ENCODE measurements at places on chromosomes 2 and 18.

DNA sequence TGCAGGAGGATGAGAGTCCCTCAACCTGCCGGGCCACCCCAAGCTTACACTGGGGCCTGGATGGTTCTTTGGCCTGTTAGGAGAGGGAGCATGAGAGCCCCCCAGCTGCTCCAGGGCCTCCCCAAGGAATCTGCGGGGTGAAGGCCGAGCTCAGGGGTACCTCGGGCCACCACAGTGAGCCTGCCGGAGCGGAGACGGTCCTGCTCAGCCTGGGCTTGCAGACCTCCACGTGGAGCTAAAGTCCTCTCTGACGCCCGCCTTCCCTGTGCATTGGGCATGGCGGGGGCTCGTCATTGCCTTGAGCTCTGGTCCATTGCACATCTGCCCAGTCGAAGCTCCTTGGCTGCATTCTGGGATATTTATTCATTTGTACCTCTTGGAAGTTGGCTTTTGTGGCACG is 62.7 kb downstream of the ASB1 start:
- DNase-seq: no peak

- DNase-seq: no peak
Observed at GRCh38 chr18:37567061-37567993, 1.7 kb upstream of the CELF4 start.

- no peak for DNase-seq
Observed at GRCh38 chr2:83251321-83251872, 1207.7 kb downstream of the SUCLG1 start.

DNA sequence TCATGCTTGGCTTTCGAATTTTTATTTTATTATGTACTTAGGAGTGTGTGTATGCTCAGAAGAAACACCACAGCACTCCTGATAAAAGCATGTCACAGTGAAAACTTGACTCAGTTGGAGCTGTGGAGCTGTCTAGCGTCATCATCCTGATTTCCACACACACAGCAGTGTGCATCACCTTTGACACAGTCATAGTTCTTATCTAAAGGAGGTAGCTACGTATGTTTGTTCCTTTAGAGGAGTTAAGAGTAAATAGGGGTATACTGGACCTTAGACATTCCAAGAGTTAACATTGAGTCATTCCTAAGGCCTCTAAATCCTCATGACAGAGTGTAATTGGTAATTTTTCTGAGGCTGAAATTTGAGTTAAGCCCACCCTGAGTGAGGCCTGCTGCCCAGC is 96.9 kb downstream of the PHLPP1 start:
- DNase-seq: no peak

DNA sequence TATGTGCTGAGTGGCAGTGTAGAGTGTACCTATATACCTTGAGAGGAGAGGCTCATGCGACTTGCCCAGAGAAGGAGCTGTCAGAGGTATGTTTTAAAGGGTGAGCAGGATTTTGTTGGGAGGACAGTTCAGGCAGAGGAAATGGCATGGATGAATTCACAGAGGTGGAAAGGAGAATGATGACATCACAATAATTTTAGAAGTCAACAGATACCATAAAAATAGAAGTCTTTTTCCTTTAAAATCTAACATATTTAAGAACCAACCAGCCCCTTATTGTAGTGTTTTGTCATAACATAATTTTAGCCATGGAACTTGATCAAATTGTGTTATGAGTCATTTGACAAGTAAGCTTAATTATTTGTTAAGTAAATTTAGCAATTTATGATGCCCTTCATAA is 538.1 kb upstream of the GYPC start:
- no peak for DNase-seq

DNA sequence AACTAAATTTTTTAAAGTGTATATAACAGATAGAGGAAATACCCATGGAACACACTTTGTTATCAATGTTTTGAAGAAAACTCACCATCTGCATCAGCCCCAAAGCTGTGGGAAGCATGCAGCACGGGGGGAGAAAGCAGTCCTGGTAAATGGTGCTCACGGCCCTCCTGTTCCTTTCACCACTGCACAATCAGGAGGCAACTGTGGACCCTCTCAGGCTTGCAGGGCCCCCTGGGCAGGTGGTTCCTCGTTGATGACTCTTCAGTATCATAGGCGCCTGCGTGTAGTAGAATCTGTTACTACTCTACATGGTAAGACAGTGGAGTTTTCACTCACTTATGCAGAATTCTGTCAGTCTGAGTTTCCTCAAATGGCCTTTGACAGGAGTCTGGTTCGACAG is 4.9 kb upstream of the CNDP1 start:
- no peak for DNase-seq

DNA sequence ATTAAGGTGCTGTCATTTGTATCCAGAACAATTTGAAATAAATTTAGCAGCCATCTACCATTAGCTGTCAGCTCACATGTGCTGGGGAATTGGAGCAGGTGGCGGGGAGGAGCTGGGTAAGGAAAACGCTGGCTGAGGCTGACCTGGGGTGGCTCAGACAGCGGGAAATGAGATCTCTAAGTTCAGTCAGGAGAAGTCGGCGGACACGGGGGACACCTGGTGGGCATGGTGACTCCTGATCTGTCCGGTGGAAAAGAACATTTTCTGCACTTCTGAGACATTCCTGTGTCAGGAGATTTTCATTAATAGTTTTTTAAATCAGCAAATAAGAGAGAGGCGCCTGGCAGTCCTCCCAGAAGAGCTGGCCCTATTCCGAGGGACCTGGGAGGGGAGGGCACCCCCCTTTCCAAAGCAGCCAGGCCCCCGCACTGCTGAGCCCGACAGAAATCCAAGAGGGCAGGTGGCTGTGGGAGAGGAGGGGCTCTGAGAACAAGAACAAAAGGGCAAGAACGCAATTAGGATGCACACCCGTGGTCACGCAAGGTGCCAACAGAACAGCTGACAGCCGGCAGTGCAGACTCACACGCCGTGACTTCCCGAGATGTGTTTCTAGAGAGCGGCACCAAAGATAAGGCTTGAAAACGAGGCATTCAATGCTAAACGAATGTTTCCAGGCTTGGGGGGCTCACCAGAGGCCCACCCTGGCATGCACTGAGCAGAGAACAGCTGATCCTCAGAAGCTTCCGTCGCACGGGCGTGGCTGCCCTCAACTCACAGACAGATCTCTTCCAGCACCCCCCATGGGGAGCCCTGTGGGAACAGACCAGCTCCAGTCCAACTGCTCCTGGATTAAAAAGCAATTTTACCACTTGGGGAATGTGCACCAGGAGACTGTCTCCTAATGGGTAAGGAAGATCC is 26.4 kb downstream of the SLC66A2 start:
- DNase-seq: no peak

- DNase-seq: no peak
Observed at GRCh38 chr18:68431111-68431921, 283.6 kb downstream of the TMX3 start.

DNA sequence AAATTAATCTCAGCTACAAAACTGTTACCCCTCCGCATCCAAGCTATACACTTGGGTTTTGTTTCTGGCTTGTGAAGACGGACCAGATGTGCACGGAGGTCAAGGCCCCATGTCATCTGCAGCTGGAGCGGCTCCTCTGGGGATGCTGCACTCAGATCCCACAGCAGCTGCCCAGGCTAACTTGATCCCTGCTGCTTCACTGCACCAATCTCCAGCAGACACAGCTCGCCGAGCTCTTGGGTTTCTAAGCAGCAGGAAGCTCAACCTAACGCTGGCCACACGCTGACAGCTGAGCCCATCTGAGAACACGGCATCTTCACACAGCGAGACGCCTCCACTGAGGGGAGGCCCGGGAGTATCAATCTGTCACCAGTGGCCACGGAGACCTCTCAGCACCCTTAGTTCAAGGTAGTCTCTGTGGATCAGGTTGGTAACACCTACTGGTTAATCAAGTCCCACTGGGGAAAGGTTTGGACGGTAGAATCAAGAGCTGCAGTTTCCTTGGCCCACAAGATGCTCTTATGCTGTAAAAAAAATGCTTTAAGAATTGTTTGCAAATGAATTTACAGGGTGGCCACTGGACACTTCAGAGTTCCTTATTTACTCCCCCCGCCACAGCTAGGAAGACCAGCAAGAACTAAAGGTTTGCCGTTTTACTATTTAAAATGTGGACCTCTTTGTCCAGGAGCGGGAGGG is 67.5 kb downstream of the EMILIN2 start:
- DNase-seq: no peak

- DNase-seq: no peak
Observed at GRCh38 chr2:188414869-188415753, 123.4 kb downstream of the GULP1 start.

DNA sequence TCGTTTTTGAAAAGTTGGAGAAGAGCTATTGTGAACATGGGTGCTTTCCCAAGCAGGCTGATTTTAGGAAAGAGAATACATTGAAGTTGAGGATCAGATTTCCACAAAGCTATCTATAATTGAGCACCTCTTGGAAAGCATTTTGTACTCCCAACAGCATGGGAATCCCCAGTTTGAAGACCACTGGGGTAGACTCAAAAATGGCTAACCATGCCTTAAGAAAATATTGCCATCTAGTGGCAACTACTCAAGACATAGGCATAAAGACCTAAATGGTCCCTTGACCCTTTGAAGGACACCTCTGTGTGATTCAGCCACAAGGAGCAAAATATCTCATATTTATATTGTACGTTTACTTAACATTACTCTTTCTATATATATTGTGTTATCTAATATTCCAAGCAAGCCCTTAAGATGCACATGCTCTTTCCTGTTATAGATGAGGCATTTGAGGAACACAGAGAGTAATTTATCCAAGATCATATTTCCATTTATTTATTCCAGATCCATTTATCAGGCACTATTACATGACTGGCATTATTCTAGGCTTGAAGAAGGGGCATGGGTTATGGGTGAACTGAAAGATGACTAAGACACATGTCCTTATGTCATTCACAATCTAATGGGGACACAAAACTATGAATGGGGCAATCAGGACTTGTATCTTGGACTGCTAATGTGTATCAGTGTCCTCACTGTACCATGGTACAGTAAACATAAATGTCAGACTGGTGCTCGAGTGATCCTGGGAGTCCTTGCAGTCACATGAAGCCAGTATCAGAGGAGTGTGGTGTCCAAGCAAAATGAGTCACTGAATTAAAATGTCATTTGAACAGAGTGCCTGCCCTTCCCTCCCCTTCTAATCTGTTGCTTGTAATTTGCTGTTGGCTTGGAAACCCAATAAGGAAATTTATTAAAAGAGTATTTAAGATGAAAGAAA is 121.0 kb upstream of the XPO1 start:
- peak; percentile 23 for DNase-seq

- no peak for DNase-seq
Observed at GRCh38 chr2:54787755-54788366, 64.4 kb downstream of the EML6 start.

DNA sequence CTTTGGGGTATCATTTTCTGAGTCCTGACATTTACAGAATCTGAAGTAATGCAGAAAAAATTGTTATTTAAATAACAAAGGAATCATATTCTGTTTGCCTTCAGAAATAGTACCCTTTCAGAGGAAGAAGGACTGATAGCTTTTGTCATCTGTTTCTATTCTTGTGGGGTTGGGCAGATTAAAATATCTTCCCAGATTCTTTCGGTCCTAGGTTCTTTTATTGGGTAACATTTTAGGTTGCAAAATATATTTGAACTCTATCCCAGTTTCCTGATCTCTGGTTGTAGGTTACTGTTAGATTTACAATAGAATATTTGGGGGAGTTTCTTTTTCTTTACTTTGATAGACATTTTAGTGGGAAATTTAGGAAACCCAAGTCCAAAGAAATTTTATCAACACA is 550.5 kb downstream of the SPAG16 start:
- no peak for DNase-seq

GRCh38 chr18:28189400-28190239 is 12.7 kb upstream of the CDH2 start:
- peak; percentile 44 for DNase-seq

GRCh38 chr2:200447139-200447855 is 62.6 kb downstream of the KCTD18 start:
- DNase-seq: peak; percentile 10

GRCh38 chr2:231270221-231271114 is 72.0 kb downstream of the ARMC9 start:
- no peak for DNase-seq

DNA sequence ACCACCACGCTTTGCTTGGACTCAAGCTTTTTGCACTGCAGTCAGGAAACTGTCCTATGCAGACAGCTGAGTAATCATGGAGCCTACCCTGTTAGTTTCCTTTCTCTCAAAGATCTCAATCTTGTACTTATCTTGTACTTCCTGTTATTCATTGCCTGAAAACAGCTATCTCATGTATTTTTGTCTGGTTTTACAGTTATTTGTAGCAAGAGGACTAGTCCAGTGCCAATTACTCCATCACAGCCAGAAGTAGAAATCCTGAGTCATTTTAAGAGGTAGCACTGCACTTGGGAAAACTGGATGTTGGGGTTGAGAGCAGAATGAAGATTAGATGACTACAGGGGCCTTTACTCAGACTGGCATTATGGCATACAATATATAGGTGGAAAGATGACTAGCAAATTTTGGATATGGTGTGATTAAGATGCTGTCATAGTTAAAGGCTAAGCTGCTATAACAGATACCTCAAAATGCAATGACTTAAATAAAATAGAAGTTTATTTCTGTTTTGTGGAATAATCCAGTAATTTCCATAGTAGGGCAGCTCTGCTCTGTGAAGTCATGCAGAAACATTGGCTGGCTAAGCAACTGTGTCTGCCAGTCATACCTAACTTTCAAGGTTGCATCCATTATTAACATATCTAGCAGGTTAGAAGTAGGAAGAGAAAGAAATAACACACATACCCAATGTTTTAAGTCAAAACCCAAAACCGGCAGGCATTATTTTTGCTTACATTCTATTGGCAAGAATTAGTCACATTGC is 21.1 kb upstream of the CHMP3 start:
- peak; percentile 62 for DNase-seq

DNA sequence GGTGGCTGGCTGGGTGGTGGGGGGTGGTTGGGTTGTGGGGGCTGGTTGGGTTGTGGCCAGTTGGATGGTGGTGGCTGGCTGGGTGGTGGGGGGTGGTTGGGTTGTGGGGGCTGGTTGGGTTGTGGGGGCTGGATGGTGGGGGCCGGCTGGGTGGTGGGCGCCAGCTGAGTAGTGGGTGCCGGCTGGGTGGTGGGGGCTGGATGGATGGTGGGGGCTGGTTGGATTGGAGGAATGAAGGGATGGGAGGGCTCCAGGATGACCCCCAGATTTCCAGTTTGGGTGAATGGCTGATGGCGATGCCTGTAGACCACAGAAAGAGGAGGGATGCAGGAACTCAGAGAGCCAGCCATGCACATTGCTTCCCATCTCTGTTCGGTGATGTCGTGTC is 26.8 kb upstream of the GPR17 start:
- DNase-seq: no peak

Measured in activated CD4-positive, alpha-beta T cell treated with anti-CD3 and anti-CD28 coated beads, Interleukin-2, Interleukin-6, amounts not matched to agents 100 ng/mL and 50 ng/mL, durations not matched to agents 16 hours and 8 hours (primary cell).